CD8-positive, alpha-beta memory T cell (primary cell): ENCODE measurements at places on chromosomes 4 and X.
A peak's percentile ranks its signal among the peaks of the same experiment; 100 is the strongest.

DNA sequence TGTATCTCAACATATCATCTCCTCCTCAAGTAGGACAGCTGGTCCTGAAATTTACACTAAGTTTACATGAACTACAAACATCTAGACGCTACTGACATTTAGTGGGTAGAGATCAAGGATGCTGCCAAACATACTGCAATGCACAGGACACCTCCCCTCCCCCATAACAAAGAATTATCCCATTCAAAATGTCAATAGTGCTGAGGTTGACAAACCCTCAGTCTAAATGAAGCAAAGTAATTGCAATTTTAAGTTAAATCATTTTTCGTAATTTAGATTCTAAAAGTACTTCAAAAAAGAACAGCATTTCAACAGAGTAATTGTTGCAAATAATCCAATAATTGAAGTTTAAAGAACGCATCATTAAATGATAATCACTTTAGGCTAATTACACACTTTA lies 1.2 kb downstream of the PRMT9 start:
- H3K27ac ChIP-seq, result no peak overlapping the region
- DNase-seq, result no peak
- peak overlapping the region; percentile 81 for H3K4me3 ChIP-seq
- H3K4me1 ChIP-seq, result peaks cover 13% of the 10 kb centered on the region
- no peaks in the 10 kb centered on the region for H3K36me3 ChIP-seq

GRCh38 chrX:155819525-155819924 lies 61.6 kb upstream of the VAMP7 start:
- no peaks in the 10 kb centered on the region for H3K27me3 ChIP-seq
- H3K36me3 ChIP-seq, result no peaks in the 10 kb centered on the region
- DNase-seq, result no peak
- no peaks in the 10 kb centered on the region for H3K4me1 ChIP-seq

DNA sequence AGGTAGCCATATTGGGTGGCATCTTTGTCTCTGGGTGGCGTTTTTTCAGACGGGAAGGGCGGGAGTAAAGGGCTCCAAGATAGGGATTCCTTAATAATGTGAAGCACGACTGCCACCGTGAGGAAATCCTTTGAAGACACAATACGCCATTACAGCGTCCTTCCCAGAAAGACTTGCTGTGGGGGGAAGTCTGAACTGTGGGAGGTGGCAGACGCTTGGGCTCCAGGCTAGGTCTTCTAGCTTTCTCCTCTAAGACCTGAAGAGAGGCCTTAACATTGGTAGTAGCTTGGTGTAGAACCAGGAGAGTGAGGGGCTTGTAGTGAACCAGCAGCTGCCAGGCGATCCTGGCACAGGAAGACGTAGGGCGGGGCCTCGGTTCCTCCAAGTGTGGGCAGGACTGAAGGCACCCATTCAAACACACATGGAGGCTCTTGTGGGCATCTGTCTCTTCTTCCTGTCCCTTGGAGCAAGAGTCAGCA lies 197.3 kb downstream of the OR13H1 start:
- no peaks in the 10 kb centered on the region for H3K4me1 ChIP-seq
- H3K36me3 ChIP-seq, result no peaks in the 10 kb centered on the region
- no peak overlapping the region for H3K4me3 ChIP-seq
- peak; percentile 81 for DNase-seq
- no peak overlapping the region for H3K27ac ChIP-seq

DNA sequence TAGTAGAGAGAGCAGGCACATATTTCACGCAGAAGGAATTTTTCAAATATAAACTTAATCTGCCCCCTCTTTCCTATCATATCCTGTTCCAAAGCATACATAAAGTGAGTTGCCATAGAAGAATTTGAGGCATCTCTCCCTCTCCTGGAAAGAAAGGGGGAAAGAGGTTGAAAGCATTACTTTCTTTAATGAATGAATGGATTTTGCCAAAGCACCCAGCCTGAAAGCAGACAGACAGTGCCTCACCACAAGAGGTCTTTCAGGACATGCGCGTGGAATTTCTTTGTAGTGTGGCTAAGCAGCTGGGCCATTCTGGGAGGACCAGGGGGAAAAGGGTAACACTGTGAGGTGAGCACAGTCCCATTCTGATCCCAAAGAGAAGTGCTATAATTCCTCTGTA lies 651.4 kb downstream of the IQCM start:
- no peak overlapping the region for H3K27ac ChIP-seq
- no peak overlapping the region for H3K4me3 ChIP-seq
- no peaks in the 10 kb centered on the region for H3K36me3 ChIP-seq
- H3K27me3 ChIP-seq, result no peaks in the 10 kb centered on the region
- no peaks in the 10 kb centered on the region for H3K4me1 ChIP-seq

DNA sequence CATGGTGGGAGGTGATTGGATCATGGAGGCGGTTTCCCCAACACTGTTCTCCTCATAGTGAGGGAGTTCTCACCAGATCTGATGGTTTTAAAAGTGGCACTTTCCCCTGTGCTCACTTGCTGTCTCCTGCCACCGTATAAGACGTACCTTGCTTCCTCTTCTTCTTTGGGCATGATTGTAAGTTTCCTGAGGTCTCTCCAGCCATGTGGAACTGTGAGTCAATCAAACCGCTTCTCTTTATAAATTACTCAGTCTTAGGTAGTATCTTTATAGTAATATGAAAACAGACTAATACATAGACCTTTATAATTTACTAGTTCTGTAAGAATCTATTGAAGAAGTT lies 82.5 kb upstream of the PITX2 start:
- H3K36me3 ChIP-seq, result no peaks in the 10 kb centered on the region
- DNase-seq, result no peak
- no peaks in the 10 kb centered on the region for H3K4me1 ChIP-seq
- H3K27ac ChIP-seq, result no peak overlapping the region
- H3K4me3 ChIP-seq, result no peak overlapping the region

DNA sequence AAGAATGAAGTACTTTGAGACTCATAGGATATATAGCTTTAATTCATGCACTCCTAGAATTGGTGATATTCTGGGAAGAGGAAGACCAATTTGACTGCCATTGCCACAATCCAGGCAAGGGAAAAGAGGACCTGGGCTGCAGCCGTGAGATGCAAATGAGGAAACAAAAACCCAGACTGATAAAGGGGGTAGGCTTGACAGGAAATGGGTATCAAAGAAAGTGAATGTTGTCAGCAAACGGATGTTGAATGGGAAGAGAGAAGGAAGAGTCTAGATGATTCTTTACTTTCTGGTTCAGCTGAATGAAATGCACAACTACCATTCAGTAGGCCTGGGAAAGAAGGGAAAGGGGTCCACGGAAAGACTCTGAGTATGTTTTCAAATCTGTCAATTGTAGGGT lies 17.1 kb upstream of the ARHGEF6 start:
- H3K27ac ChIP-seq, result no peak overlapping the region
- H3K36me3 ChIP-seq, result no peaks in the 10 kb centered on the region
- no peak for DNase-seq
- no peaks in the 10 kb centered on the region for H3K27me3 ChIP-seq
- H3K4me3 ChIP-seq, result no peak overlapping the region
- peaks cover 7% of the 10 kb centered on the region for H3K4me1 ChIP-seq

DNA sequence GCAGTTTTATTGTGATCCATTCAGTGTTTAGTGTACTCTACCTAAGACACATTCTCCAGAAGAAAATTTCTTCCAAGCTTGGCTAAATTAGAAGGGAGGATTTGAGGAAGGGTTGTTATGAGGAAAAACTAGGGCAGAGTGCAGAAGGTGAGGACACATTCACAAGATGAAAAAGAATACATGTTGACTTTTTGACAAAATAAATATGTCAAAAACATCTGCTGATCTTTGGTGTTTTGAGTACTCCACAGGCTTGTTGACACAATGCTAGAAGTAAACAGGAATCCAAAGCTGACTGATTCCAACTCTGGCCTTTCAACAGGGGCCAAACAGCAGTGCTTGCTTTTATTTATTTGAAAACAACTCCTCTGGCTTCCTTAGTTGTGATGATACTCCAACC lies 125.8 kb upstream of the SLC7A11 start:
- no peaks in the 10 kb centered on the region for H3K36me3 ChIP-seq
- H3K27me3 ChIP-seq, result no peaks in the 10 kb centered on the region
- H3K4me1 ChIP-seq, result no peaks in the 10 kb centered on the region
- H3K27ac ChIP-seq, result no peak overlapping the region
- no peak for DNase-seq

DNA sequence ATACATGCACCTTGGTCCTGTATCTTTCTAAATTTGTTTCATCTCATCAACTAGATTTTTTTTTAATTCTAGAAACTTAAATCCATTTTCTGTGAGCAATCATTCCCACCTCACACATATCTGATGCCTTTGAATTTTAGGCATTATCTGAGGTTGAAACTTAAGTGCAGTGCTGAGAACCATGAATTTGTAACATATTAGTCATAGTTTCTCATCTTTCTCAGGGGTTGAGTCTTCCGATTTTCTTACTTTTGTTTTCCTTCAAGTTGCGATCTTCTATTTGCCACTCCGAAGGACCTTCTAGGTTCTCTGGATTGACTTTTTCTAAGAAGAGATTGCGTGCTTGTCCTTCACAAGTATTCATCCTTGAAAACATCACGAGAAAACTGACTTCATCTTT lies 3.7 kb upstream of the NR0B1 start:
- H3K4me1 ChIP-seq, result no peaks in the 10 kb centered on the region
- H3K36me3 ChIP-seq, result no peaks in the 10 kb centered on the region
- DNase-seq, result no peak
- no peaks in the 10 kb centered on the region for H3K27me3 ChIP-seq
- H3K4me3 ChIP-seq, result no peak overlapping the region

DNA sequence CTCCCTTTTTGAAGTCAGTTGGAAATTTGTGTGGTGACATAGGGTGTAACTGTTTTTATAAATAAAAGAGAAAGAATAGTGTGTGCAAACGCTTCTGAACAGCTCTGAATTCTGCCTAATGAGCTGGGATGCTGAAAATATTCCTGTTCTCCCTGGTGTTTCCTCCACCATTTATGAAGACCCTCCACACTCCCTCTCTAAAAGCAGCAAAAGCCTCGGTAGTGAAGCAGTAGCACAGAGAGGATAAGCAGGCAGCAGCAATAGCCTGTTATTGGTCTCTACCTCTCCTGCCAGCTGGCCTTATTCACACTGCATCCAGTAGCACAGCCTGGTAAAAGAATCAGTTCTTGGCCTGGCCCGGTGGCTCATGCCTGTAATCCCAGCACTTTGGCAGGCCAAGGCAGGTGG lies 406.1 kb downstream of the IQCM start:
- H3K4me1 ChIP-seq, result no peaks in the 10 kb centered on the region
- no peaks in the 10 kb centered on the region for H3K36me3 ChIP-seq

GRCh38 chr4:166386491-166387360 lies 513.7 kb downstream of the TLL1 start:
- H3K36me3 ChIP-seq, result no peaks in the 10 kb centered on the region
- DNase-seq, result no peak
- H3K4me1 ChIP-seq, result no peaks in the 10 kb centered on the region
- no peak overlapping the region for H3K4me3 ChIP-seq
- no peaks in the 10 kb centered on the region for H3K27me3 ChIP-seq

- H3K4me1 ChIP-seq, result no peaks in the 10 kb centered on the region
- H3K27me3 ChIP-seq, result no peaks in the 10 kb centered on the region
- no peaks in the 10 kb centered on the region for H3K36me3 ChIP-seq
- no peak for DNase-seq
- H3K27ac ChIP-seq, result no peak overlapping the region
Observed at GRCh38 chr4:52197306-52197705, 146.2 kb downstream of the SPATA18 start.

GRCh38 chr4:112857461-112857860 lies 192.0 kb upstream of the ANK2 start:
- no peak overlapping the region for H3K4me3 ChIP-seq
- H3K27ac ChIP-seq, result no peak overlapping the region
- DNase-seq, result no peak
- H3K27me3 ChIP-seq, result no peaks in the 10 kb centered on the region
- H3K36me3 ChIP-seq, result no peaks in the 10 kb centered on the region

DNA sequence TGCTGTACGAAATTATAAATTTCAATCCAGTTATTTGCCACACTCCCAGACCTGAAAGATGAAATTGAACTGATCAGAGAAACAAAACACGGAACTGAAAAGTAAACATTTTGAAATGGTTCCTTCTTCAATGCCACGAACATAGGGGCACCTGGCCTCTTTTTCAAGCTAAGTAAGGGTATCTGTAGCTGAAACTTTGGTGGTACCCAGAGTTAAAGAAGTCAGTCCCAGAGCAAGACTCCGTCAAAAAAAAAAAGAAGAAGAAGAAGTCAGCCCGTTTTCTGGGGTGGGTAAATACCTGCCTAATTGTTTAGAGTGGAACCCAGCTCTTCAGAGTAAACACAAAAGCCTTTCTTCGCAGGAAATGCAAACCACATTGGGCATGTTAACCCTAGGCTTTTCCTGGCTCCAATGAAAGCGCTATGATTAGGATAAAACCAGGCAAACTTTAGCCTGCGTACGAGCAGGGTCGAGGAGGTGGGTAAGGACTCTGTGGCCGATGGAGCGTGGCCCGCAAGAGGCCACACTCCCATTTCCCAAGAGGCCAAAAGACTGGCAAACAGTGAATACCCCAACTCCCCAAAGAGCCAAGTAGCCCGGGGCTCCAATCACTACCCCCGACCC lies 1.3 kb downstream of the ANTXR2 start:
- peak overlapping the region; percentile 81 for H3K4me3 ChIP-seq

GRCh38 chr4:24843096-24843495 lies 47.7 kb downstream of the SOD3 start:
- no peak overlapping the region for H3K4me3 ChIP-seq
- DNase-seq, result no peak
- H3K36me3 ChIP-seq, result no peaks in the 10 kb centered on the region
- no peaks in the 10 kb centered on the region for H3K4me1 ChIP-seq
- no peaks in the 10 kb centered on the region for H3K27me3 ChIP-seq

DNA sequence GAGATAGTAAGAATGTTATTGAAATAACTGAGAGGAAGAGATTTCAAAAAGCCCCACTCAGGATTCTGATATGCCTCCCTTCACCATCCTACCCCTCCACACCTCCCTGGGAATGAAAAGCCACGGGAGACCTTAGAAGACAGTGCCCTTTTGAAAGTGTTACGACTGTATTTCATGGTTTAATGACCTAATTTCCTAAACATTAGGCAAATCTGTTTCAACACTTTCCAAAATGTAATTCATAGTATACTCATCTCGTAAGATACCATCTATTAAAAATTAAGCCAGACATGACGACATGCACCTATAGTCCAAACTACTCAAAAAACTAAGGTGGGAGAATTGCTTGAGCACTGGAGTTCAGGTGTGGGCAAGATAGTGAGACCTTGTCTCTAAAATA lies 106.3 kb downstream of the HNRNPD start:
- DNase-seq, result no peak
- no peaks in the 10 kb centered on the region for H3K27me3 ChIP-seq
- H3K4me3 ChIP-seq, result no peak overlapping the region
- H3K27ac ChIP-seq, result no peak overlapping the region

GRCh38 chr4:76723924-76724323 lies 174.0 kb downstream of the SOWAHB start:
- H3K4me3 ChIP-seq, result no peak overlapping the region
- H3K27me3 ChIP-seq, result peaks cover 6% of the 10 kb centered on the region
- H3K27ac ChIP-seq, result no peak overlapping the region
- H3K36me3 ChIP-seq, result no peaks in the 10 kb centered on the region
- DNase-seq, result no peak

- no peak overlapping the region for H3K27ac ChIP-seq
- H3K4me1 ChIP-seq, result no peaks in the 10 kb centered on the region
- H3K27me3 ChIP-seq, result no peaks in the 10 kb centered on the region
- no peak for DNase-seq
Observed at GRCh38 chr4:4842476-4843441, 16.7 kb upstream of the MSX1 start.
